ENCODE measurements at places on chromosomes 4 and X.

DNA sequence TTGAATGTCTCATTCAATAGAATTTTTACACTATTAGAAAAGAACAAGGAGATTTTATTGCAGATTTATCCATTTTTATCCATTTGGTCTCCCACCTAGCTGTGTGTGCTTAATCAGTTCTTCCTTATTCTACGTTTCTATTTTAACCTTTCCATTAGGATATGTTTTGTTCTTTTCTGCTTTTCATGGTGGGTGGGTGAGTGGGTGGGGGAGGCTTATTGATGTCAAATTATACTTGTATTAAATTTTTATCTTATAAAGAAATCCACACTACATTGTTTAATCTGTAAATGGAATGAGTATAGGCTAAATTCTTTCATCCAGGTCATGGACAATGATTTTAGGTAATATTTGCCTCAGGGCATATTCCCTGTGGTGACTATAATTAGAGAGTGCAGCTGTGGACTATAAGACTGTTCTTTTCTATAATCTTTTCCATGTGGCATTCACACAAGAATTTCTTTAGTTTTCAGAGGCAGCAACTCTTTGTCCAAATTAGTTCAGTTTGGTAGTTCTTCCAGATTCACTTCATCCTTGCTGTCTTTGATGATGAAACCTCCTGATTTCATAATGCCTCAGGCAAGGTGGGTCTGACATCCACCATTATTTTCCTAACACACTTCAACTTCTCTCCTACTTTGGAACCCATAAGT lies 2451.8 kb downstream of the PCDH7 start:
- no peak for DNase-seq

- no peak for DNase-seq
Observed at GRCh38 chr4:173434231-173434630, 35.3 kb upstream of the SCRG1 start.

DNA sequence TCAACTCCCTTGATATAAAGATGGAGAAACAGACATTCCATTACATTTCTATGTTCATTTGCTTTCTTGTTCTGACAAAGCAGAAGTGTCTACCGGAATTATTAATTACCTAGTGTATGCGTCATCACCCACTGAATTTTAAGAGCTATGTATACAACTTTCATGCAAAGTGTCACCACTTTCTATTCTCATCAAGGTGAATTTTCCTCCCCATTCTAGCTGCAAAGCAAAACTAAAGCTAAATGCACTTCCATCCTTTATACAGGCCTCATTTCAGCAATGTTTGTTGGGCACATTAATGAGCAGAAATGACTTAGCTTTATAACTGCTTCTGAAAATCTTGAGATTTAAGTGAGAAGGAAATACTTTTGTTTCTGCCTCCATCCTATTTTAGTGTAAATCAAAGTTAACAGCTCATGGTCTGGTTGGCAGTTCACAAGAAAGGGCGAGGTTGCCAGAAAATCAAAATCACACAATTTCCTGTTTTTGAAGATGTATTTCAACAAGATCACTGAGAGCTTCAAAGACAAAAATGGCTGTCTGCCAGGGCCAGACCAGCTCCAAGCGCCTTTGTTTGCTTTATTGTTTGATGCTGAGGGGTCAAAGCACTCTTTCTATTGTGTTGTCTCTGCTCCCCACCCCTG lies 7.2 kb upstream of the FAM9C start:
- no peak for DNase-seq

- DNase-seq = no peak
Observed at GRCh38 chr4:158459085-158459820, 62.4 kb upstream of the RXFP1 start.

DNA sequence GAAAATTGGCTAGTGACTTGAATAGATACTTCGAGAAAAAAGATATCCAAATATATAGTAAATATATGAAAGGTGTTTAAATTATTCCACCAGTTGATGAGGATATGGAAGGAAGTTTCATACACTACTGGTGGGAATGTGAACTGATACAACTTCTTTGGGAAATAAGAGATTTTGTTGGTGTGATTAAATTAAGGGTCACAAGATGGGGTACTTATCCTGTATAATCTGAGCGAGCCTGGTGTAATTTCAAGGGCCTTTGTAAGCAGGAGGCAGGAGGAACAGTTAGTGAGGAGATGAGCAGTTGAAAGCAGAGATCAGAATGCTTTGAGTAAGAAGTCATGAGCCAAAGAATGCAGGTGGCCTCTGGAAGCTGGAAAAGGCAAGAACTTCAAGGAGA lies 192.2 kb downstream of the KCTD8 start:
- no peak for DNase-seq

- no peak for DNase-seq
Observed at GRCh38 chrX:49030283-49030682, 12.9 kb downstream of the TFE3 start.

Measured in activated T-helper 9 cell treated with anti-CD3 and anti-CD28 coated beads, Interleukin-2, amount 50 U/mL, for 16 hours (primary cell).